Activated naive CD8-positive, alpha-beta T cell treated with anti-CD3 and anti-CD28 coated beads, Interleukin-2, amount 10 ng/mL, durations not matched to agents 7 days and 5 days (primary cell): ENCODE measurements at places on chromosomes 5 and 9. TPM values are rescaled to one million over a fixed set of nuclear protein-coding genes. Genes with fewer than 3 reads are reported as not detected.

Gene GLRA1
- total RNA-seq, result not detected

Gene BARHL1
- total RNA-seq, result not detected

Gene TAF11L10
- not detected for total RNA-seq

Gene IFNA21
- total RNA-seq, result not detected

Gene MYMK
- not detected for total RNA-seq
